ENCODE measurements at places on chromosomes 16 and 17.

DNA sequence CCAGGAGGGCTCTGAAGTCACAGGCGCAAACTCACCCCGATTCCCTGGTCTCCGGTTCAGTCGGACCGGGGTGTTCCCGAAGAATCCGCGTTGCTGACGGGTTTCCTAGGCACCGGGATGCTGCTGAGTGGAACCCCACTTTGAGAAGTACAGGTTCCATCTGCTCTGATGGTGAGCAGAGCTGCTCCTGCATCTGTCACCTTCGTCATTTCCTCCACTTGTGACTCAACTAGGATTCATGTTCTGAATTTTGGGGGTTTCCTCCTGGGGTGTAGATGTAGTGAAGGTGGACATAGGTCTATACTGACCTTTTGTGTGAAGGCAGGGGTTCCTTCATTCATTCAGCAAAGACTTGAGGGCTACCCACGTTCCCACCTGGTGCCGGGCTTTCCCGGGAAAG lies 25.0 kb downstream of the LGALS3BP start:
- DNase-seq = no peak

DNA sequence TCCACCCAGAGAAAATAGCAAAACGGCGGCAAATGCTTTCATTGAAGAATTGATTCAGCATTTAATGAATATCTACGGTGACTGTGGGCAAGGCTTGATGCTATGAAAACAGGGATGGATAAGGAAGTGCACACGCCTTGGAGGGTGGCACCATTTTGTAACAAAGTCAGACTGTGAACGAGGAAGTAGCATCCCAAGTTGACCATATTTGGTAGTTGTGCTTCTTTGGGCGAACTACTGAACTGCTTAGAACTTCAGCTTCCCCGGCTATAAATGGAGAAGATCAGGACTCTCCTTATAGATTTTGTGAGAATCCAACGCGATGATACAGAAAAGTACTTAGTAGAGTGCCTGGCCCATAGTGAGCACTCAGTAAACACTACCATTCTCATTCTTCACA lies 303.2 kb downstream of the MAF start:
- no peak for DNase-seq

GRCh38 chr17:27631411-27631760 lies 398 bp downstream of the LGALS9 start:
- no peak for DNase-seq

DNA sequence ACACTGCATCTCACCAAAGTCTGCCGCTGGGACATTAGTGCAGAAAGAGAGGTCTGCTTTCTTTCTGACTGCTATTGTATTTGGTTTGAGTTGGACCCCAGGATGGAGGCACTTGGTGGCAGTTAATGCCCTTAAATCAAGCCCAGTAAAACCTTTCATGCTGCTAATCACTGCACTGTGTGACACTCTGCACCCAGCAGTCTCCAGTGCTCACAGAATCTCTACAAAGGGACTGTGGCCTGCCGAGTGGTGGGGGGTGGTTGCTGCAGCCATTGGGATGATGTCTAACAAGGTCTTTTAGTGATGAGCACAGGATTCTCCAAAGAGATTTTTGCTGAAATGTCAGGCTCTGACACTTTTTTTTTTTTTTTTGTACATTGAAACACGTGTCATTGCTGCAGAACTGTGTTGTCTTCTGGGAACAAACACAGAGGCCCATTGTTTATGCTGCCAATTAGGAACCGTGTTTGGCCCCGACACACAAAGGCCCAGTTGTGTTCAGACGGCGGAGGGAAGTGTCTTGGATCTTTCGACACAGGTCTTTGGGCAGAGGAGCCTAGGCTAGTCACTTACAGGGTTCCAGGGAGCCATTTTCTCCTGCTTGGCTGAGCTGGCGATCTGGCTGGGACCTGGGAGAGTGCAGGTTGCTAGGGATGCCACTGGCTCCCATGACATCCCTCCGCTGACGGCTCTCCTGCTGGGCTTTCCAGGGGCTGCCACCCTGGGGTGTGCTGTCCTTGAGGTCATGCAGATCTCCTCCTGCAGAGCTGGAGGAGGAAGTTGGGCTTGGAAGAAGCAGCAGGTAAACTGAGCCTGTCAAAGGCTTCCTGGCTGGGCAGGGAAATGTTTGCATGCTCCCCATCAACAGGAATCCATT lies 16.2 kb upstream of the TNRC6C start:
- no peak for DNase-seq

DNA sequence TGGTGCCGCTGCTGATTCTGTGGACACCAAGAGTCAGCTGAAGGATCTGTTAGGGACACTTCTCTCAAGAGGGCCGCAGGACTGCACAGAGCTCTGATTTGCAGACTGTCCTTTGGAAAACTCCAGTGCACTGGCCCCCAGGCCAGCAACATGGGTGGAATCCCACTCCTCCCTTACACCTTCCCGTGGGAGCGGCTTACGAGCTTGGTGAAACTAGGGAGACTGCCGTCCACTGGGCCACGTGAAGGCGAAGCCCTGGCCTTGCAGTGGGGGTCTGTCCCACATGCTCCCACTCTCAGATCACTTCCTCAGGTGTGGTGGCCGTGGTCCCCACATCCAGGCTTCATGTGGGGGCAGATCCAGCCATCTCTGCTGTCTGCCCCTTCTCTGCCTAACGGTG lies 36.4 kb downstream of the PSME3IP1 start:
- DNase-seq = no peak

- DNase-seq = no peak
These were observed 25.1 kb downstream of the NEUROD2 start for GRCh38 chr17:39582658-39583057.

- no peak for DNase-seq
These were observed 128.9 kb upstream of the RCVRN start for GRCh38 chr17:10033959-10034358.

DNA sequence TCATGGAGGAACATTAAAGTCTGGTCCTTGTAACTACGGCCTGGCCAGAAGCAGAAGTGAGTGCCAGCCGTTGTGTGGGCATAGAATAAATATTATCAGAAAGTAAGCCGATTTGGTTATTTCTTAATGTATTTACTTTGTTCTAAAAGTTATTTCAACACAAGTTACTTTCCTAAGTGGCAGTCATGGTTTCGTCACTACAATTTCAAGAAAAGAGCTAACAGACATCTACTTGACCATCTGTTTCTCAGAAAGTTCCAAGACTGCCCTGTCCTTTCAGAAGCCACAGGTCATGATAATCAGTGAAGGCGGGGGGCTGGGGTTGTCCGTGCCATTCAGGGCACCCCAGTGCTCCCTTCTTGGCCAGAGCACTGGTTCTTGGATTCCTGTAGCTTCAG lies 14.9 kb upstream of the FASN start:
- no peak for DNase-seq

GRCh38 chr17:81859906-81860755 lies at the start of gene P4HB:
TSS of gene P4HB (minus strand) at chr17:81860535. CDS start at chr17:81860471, 64 bp downstream.
- DNase-seq = no peak
